Heart right ventricle (tissue), 16 donors: ENCODE measurements at places on chromosomes 5 and 9. TPM values are rescaled to one million over a fixed set of nuclear protein-coding genes. Genes with fewer than 3 reads are reported as not detected.

The LCN15 gene
- total RNA-seq = 1.3 TPM

The SPINK4 gene
- total RNA-seq = not detected

The DOCK8 gene
- total RNA-seq = 24.3 TPM

The NUTM2F gene
- not detected for total RNA-seq

The CDC26 gene
- total RNA-seq = 30.3 TPM

The CCDC192 gene
- total RNA-seq = 0.76 TPM

The GGTA1 gene
- 42.1 TPM for total RNA-seq

The ERGIC1 gene
- total RNA-seq = 83.3 TPM

DNA sequence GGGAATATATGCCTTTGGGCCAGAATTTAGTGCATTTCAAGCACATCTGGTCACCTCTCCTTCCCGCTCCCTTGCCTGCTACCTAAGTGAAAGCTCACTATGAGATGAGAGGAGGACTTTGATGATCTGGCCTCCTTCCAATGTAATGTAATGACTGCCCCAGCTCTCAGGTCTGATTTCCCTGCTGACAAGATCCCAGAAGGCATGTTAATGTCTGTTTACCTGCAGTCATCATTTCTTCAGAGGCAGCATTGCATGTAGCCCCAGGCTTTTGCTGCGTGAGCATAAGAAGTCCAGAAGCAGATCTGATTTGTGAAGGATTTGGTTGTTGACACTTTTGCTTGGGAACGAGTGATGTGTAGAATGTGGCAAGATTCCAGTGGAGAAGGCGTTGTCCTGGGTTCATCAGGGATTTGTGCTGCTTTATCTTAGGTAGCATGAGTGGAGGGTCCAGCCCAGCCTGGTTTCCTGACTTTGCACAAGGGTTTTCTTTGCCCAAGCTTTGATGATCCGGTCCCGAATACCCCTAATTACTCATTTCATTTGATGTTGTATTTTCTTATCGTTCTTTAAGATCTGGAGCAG lies 192.7 kb downstream of the GOLPH3 start:
- H3K27ac ChIP-seq = no peak overlapping the region
- no peaks in the 10 kb centered on the region for H3K27me3 ChIP-seq
- no peak overlapping the region for H3K4me3 ChIP-seq
- DNase-seq = no peak
- no peaks in the 10 kb centered on the region for H3K36me3 ChIP-seq
- peaks cover 10% of the 10 kb centered on the region for H3K4me1 ChIP-seq

- peaks cover 100% of the 10 kb centered on the region for H3K36me3 ChIP-seq
- H3K27ac ChIP-seq = no peak overlapping the region
- no peak overlapping the region for H3K4me3 ChIP-seq
- H3K4me1 ChIP-seq = no peaks in the 10 kb centered on the region
- no peaks in the 10 kb centered on the region for H3K27me3 ChIP-seq
- DNase-seq = no peak
These were observed 24.3 kb downstream of the NUP214 start for GRCh38 chr9:131149688-131150053.

GRCh38 chr5:36457511-36458270 lies 148.7 kb upstream of the SLC1A3 start:
- H3K4me1 ChIP-seq = no peaks in the 10 kb centered on the region
- H3K27ac ChIP-seq = no peak overlapping the region
- H3K27me3 ChIP-seq = no peaks in the 10 kb centered on the region
- DNase-seq = no peak
- no peaks in the 10 kb centered on the region for H3K36me3 ChIP-seq

DNA sequence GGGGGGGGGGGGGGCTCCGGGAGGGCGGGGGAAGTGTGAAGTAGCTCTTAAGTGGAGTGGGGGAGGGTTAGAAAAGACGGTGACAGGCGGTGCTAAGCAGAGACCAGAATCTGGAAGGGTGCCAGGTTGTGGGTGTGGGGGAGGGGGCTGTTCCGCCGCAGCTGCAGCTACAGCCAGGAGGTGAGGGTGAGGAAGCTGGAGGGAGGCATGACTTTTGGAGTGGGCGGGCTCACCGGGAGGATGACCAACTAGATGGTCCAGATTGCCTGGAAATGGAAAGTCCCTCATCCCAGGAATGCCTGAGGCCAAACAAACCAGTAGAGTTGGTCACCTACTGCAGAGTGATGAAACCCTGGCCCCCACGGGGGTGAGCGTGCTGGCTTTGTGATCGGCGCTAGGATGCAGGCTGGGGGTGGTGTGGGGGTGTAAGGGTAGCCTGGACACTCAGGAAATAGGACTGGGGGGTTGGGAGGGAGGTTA lies 158.1 kb upstream of the SHB start:
- no peaks in the 10 kb centered on the region for H3K27me3 ChIP-seq
- no peak overlapping the region for H3K4me3 ChIP-seq
- no peaks in the 10 kb centered on the region for H3K36me3 ChIP-seq
- peaks cover 10% of the 10 kb centered on the region for H3K4me1 ChIP-seq

DNA sequence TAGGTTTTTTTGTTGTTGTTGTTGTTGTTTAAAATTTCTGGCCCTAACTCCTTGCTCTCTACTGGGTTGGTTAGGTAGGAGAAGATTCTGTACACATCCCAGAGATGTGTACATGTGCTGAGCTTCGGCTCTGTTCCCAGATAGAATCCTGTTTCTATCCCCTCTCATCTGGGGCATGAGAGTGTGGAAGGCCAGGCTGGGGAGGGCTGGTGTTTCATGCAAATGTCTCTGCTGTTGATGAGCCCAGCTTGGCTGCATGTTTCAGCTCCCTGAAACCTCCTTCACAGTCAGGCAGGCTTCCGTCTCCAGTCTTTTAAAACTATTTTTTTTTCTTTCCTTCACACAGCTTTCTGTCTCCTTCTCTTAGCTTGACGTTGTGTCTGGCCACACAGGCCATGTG lies 526.9 kb upstream of the KLF4 start:
- no peak for DNase-seq
- no peaks in the 10 kb centered on the region for H3K4me1 ChIP-seq
- H3K4me3 ChIP-seq = no peak overlapping the region
- H3K27ac ChIP-seq = no peak overlapping the region
- H3K27me3 ChIP-seq = no peaks in the 10 kb centered on the region

GRCh38 chr9:137916540-137916939 lies 39.0 kb downstream of the CACNA1B start:
- H3K36me3 ChIP-seq = no peaks in the 10 kb centered on the region
- H3K4me1 ChIP-seq = no peaks in the 10 kb centered on the region
- no peak overlapping the region for H3K4me3 ChIP-seq
- DNase-seq = no peak
- no peak overlapping the region for H3K27ac ChIP-seq

GRCh38 chr5:56012281-56012963 lies 17.7 kb upstream of the IL6ST start:
- DNase-seq = no peak
- no peak overlapping the region for H3K4me3 ChIP-seq
- no peaks in the 10 kb centered on the region for H3K36me3 ChIP-seq
- no peaks in the 10 kb centered on the region for H3K27me3 ChIP-seq

GRCh38 chr9:109537288-109537687 lies 39.2 kb upstream of the PTPN3 start:
- no peak for DNase-seq
- no peak overlapping the region for H3K27ac ChIP-seq
- peaks cover 14% of the 10 kb centered on the region for H3K27me3 ChIP-seq
- H3K4me3 ChIP-seq = no peak overlapping the region
- H3K4me1 ChIP-seq = no peaks in the 10 kb centered on the region

DNA sequence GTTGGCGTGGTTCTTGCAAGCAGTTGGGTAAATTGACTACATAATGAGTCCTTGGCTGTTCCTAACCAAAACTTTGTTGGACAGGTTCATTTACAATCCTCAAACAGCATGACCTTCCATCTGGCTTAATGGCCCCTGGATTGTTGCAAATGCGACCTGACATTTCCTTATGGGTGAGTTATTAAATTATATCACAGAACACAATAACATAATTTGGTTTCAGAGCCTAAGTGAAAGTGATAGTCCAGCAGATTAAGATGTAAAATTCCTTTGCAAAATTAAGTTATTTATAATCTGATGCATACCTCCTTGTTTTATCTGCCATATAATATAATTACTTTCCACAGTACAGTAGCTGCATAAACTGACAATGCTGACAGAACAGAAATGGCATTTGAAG lies 224.4 kb downstream of the TUSC1 start:
- DNase-seq = no peak
- H3K27me3 ChIP-seq = no peaks in the 10 kb centered on the region
- H3K4me1 ChIP-seq = no peaks in the 10 kb centered on the region
- no peak overlapping the region for H3K4me3 ChIP-seq
- no peaks in the 10 kb centered on the region for H3K36me3 ChIP-seq

GRCh38 chr5:135240781-135241360 lies 158.2 kb downstream of the MACROH2A1 start:
- no peaks in the 10 kb centered on the region for H3K27me3 ChIP-seq
- no peak overlapping the region for H3K4me3 ChIP-seq
- H3K36me3 ChIP-seq = no peaks in the 10 kb centered on the region
- DNase-seq = no peak
- no peak overlapping the region for H3K27ac ChIP-seq

DNA sequence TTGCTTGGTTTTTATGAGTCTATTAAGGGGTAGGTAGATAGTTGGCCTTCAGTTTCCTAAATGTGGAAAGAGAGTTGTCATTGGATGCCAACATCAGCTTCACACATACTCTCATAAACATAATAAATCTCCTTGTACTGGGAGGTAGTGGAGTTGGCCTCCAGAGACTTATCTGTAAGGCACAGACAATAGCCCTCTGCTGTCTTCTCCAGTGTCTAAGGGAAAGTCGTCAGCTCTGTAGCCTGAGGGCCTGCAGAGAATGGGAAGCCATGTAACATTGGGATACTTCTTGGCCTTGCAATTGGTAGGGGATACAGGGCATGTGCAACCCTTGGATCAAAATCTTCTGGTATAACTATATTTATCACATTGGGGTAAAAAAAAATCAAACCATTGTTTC lies 331.9 kb upstream of the KLF9 start:
- no peak overlapping the region for H3K4me3 ChIP-seq
- H3K4me1 ChIP-seq = no peaks in the 10 kb centered on the region
- no peak overlapping the region for H3K27ac ChIP-seq

GRCh38 chr5:124675931-124676846 lies 70.2 kb downstream of the ZNF608 start:
- peaks cover 55% of the 10 kb centered on the region for H3K4me1 ChIP-seq
- H3K36me3 ChIP-seq = no peaks in the 10 kb centered on the region
- no peak overlapping the region for H3K27ac ChIP-seq
- DNase-seq = no peak
- H3K4me3 ChIP-seq = no peak overlapping the region
- no peaks in the 10 kb centered on the region for H3K27me3 ChIP-seq

DNA sequence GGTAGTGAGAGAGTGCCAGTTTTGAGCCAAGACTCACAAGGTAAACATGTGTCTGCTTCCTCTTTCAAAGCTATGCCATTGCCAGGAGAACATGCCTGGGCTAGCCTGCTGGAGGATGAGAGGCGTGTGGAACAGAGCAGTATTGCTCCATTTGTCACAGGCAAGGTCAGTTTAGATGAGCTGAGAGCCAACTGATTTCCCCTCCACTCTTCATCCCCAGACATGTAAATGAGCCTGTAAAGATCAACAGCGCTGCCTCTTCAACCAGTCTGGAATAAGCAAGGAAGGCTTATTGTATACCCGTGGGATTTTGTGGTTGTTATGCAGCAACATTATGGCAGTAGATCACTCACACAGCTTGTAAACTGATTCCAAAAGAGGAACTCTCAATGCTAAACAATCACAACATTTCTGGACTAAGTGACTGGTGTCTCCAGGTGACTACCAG lies 8.2 kb upstream of the GDNF start:
- H3K4me1 ChIP-seq = no peaks in the 10 kb centered on the region
- H3K36me3 ChIP-seq = no peaks in the 10 kb centered on the region
- H3K4me3 ChIP-seq = no peak overlapping the region
- H3K27ac ChIP-seq = no peak overlapping the region
- DNase-seq = no peak

- peaks cover 58% of the 10 kb centered on the region for H3K27me3 ChIP-seq
- no peaks in the 10 kb centered on the region for H3K36me3 ChIP-seq
- peaks cover 12% of the 10 kb centered on the region for H3K4me1 ChIP-seq
- peak overlapping the region; percentile 48 for H3K4me3 ChIP-seq
- H3K27ac ChIP-seq = no peak overlapping the region
These were observed 1.4 kb upstream of the GABRB2 start for GRCh38 chr5:161547738-161548486.

DNA sequence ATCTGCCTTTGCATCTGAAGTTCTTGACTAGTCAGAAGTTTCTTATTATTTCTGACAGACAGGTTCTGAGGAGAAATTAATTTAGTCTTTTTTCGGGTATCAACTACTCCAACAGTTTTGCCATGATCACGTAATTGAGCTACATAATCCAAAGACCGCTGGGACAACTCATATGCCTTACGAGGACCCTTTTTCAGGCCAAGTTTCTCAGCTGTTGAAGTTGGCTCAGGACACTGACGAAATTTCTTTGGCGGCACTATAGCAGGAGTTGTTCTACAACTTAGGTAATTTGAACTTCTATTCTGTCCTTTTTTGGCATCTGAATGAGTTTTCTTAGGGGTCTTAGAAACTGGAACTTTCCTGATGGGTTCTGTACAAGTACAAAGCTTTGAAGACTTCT lies 27.2 kb downstream of the SETX start:
- peaks cover 82% of the 10 kb centered on the region for H3K36me3 ChIP-seq
- no peak overlapping the region for H3K27ac ChIP-seq
- H3K4me3 ChIP-seq = no peak overlapping the region

DNA sequence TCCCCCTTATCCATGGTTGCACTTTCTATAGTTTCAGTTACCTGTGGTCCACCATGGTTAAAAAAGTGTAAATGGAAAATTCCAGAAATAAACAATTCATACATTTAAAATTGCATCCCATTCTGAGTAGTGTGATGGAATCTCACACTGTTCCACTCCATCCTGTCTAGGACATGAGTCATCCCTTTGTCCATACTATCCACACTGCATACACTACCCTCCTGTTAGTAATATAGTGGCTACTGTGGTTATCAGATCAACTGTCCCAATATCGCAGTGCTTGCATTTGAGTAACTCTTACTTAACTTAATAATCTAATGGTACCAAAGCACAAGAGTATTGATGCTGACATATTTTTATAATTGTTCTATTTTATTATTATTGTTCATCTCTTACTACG lies 100.7 kb downstream of the RAB3C start:
- H3K4me1 ChIP-seq = no peaks in the 10 kb centered on the region
- DNase-seq = no peak
- H3K27me3 ChIP-seq = no peaks in the 10 kb centered on the region
- no peak overlapping the region for H3K27ac ChIP-seq
- no peak overlapping the region for H3K4me3 ChIP-seq
- no peaks in the 10 kb centered on the region for H3K36me3 ChIP-seq

DNA sequence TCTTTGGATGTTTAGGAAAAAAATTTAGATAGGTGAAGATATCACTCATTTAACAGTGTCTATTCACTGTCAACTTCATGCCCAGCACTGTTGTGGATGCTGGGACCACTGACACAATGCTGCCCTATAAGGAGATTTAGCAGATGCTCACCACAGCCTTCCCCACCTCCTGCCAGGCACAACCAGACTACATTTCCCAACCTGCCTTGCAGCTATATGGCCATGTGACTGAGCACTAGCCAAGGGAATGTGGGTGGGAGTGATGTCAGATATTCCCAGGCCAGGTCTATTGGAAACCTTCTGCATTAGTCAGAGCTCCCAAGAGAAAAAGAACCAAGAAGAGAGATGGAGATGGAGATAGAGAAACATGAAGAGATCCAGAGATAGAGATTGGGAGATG lies 302.6 kb upstream of the TAS2R1 start:
- no peak for DNase-seq
- no peak overlapping the region for H3K27ac ChIP-seq
- H3K27me3 ChIP-seq = no peaks in the 10 kb centered on the region
- no peaks in the 10 kb centered on the region for H3K36me3 ChIP-seq
- no peak overlapping the region for H3K4me3 ChIP-seq
- H3K4me1 ChIP-seq = no peaks in the 10 kb centered on the region
